Fibroblast of mammary gland (primary cell): ENCODE measurements at places on chromosomes 12 and 14.

DNA sequence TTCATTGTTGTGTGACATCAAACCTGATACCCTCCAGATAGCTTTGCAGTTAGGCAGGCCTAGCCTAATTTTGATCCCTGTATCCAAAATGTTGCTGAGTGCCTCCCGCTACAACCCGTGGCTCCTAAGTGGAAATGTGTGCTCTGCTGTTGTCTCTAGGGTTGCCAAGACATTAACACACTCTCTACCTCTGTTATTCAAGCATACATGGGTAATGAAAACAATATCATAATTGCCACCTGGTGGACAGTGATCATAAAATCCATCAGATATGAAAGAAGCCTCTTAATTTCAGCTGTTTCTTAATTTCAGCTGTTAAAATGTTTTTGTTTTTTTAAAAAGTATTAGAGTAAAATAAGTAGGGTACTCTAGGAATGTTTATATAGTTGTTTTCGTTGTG lies 93.5 kb downstream of the PLEKHA5 start:
- peak; percentile 55 for DNase-seq

GRCh38 chr12:68839183-68840147 lies 31.5 kb downstream of the MDM2 start:
- DNase-seq: no peak

GRCh38 chr14:34203251-34203722 lies 252.4 kb upstream of the EGLN3 start:
- peak; percentile 96 for DNase-seq

- DNase-seq: no peak
Measured at GRCh38 chr12:105626653-105627052, 296.2 kb downstream of the C12orf75 start.

- no peak for DNase-seq
Measured at GRCh38 chr12:121871467-121871866, 12.8 kb upstream of the HPD start.
